ENCODE measurements at places on chromosomes 1 and 21.

- no peak for DNase-seq
Measured at GRCh38 chr1:170660281-170660713, 3.6 kb upstream of the PRRX1 start.

- no peak for DNase-seq
Measured at GRCh38 chr1:167775178-167775577, 53.4 kb downstream of the MPZL1 start.

DNA sequence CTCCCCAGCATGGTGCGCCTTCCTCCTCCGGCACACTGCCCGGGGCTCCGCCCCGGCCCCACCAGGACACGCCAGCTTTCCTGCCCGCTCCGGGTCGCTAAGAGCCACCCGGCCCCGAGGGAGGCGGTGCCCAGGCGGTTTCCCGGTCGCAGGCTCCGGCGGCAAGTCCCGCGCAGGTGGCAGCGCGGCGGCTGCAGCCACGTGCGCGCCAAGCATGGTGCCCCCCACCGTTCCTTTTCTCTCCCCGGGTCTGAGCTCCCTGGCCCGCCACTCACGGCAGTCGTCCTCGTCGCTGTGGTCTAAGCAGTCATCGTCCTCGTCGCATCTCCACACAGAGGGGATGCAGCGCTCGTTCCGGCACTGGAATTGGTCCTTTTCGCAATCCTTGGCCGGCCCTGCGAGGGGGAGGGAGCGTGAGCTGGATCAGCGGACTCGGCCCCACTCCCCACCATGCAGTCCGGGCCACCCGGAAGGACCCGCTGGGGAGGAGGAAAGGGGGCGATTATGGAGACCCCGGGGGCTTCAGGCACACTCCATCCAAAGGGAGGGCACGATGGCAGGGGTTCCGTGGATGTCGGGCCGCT, 1.2 kb downstream of the LRP8 start:
- no peak for DNase-seq

GRCh38 chr1:116904791-116905320, 4.9 kb upstream of the PTGFRN start:
- DNase-seq: no peak

GRCh38 chr1:9720785-9721605, 69.5 kb downstream of the PIK3CD start:
- DNase-seq: no peak

- DNase-seq: no peak
Measured at GRCh38 chr1:196451103-196451502, 157.1 kb downstream of the KCNT2 start.

DNA sequence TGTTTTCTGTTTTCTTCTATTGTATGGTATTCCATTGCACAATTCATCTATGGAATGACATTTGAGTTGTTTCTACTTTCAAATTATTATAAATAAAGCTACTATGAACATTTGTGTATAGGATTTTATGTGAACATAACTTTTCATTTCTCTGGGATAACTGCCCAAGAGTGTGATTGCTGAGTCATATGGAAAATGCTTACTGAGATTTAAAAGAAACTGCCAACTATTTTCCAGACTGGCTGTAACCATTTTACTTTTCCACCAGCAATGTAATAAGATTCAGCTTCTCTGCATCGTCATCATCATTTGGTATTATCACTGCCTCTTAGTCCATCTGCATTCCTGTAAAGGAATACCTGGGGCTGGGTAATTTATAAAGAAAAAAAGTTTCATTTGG, 779.6 kb upstream of the PRMT6 start:
- DNase-seq: no peak

- DNase-seq: no peak
Measured at GRCh38 chr1:12049616-12050015, 13.5 kb upstream of the TNFRSF8 start.

DNA sequence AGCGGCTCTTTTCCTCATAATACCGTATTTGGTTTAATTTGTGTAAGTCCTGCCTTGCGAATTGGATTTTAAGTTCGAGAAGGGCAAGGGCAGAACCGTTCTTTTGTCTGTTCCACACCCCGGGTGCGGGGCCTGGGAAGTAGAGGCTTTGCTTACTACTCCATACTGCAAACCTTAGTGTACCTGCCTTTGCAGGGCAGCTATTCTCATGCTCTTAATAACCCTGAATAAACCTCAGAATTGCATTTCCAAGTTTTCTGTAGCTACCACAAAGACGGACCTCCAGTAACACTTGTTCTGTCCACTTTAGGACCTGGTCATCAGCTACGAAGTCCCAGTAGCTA, 657 bp upstream of the HNRNPU start:
- no peak for DNase-seq

DNA sequence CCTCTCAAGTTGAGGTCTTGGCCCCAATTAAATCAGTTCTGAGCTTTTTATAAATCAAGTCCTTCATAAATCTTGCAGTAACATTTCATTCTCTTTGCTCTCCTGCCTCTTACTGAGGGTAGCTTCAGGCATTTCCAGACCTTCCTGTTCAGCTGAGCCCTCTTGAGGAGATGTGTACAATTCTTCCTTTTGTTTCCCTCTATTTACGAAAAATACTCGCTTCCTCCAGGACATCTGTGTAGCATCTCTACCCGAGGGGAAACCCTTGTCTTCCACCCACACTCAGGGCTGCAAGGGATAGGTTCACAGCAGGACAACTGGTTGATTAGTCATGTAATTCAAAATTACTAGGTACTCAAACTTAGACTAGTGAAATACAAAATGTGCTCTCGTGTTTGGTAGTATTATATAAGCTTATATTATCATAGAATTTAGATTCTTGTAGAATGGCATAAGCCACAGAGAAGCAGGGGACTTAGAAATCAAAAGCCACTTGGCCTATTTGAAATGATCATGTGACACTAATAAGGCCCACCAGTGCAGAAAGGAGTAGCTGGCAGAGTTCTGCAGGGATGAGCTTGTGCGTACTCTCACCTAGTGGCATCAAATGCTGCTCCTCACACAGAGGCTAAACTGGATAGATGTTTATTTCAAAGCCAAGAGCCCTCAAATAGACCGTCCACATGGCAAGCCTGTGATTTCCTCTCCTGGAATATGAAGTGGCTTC, 126.7 kb downstream of the GDAP2 start:
- no peak for DNase-seq

DNA sequence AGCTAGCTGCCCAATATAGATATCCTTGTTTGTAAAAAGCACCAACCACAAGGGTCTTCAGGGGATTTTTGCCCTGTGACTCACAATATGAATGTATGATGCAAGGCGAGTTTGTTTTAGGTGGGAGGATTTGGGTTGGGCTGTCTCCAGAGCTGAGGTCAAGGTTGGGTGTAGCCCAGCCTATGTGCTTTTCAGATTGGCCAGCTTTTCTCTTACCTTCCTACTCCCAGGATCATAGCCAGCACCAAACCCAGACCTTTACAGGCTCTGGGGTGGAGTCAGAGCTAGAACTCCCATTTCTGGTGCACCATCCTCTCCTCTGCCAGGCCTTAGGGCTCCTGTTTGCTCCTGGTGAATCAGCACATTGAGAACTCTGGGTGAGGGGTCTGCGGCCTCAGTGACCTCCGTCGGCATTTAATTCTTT, 55.6 kb upstream of the GCLM start:
- no peak for DNase-seq

GRCh38 chr21:44737706-44738354, 26.5 kb upstream of the TSPEAR start:
- DNase-seq: no peak

GRCh38 chr1:97599447-97599846, 321.4 kb downstream of the DPYD start:
- DNase-seq: no peak

GRCh38 chr1:106817575-106817974, 238.9 kb upstream of the PRMT6 start:
- DNase-seq: no peak

DNA sequence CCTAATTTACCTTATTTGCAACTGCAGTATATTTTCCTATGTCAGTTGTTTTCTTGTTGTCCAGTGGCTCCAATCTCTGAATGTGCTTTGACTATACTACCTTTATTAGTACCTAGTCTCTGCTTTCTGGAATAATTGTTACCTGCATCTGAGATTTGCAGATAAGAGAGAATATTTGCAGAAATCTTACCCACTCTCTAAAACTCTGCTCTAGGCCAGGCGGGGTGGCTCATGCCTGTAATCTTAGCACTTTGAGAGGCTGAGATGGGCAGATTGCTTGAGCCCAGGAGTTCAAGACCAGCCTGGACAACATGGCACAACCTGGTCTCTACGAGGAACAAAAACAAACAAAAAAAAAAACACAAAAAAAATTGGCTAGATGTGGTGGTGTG, 2.0 kb upstream of the SYDE2 start:
- no peak for DNase-seq

- no peak for DNase-seq
Measured at GRCh38 chr1:4261327-4261726, 361.3 kb upstream of the C1orf174 start.

- DNase-seq: no peak
Measured at GRCh38 chr21:38806942-38807284, 1.2 kb downstream of the ETS2 start.

- no peak for DNase-seq
Measured at GRCh38 chr1:25863486-25864262, 4.4 kb upstream of the AUNIP start.

DNA sequence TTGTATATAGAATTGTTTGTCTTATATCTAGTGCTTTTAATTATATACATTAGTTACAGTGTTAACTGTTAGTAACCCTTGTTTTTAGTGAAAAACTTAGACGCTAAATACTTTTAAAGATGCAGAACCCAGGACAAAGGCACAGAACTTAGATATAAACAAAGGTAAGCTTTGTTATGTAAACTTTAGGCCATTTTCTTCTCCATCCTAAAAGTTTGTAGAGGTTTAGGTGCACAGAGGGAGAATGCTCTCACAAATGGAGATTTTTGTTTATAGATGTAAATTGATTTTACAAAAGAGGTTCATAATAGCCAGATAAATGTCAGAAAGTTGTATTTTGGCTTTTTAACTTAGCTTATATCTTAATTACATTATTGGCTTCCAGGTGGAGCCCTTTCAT, 490.5 kb upstream of the LRRC7 start:
- no peak for DNase-seq

GRCh38 chr1:106620521-106620954, 435.9 kb upstream of the PRMT6 start:
- DNase-seq: no peak

DNA sequence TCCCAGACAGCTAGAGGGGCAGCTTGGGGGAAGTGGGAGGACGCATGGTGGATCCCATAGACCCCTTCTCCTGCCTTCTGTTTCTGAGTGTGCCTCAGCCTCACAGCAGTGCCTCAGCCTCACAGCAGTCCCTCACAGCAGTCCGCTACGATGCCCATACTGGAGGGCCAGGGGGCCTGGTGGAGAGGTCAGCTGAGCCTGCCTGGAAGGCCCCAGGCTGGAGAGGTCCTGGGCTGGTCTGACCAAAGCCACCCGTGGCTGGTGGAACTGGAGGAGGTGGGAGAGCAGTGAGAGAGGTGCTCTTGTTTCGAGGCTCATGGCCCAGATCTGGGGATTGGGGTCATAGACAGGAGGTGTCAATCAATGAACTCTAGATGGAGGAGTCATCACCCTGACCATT, 16.0 kb upstream of the RSPO1 start:
- no peak for DNase-seq

DNA sequence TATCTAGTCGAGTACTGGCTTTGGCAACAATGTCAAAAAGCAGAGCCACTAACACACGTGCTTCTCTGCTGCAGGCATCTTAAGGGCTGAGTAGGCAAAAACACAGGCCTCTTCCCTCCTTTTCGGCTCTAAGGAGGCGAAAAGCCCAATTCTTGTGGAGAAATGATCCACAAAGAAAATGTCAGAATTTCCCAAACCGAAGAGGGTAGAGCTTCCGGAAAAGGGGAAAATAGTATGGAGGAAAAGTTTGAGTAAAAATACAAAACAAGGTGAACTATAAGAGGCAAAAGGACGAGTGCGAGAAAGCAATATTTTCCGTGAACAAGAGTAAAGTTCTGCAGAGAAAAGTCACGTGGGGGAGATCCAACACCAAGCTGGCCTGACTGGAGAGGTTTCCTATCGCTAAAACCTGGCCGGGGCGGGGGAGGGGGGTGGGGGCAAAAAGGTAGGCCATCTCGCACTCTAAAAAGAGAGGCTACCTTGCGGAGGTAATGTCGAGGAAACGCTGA, 551 bp downstream of the ZRANB2 start:
- no peak for DNase-seq

DNA sequence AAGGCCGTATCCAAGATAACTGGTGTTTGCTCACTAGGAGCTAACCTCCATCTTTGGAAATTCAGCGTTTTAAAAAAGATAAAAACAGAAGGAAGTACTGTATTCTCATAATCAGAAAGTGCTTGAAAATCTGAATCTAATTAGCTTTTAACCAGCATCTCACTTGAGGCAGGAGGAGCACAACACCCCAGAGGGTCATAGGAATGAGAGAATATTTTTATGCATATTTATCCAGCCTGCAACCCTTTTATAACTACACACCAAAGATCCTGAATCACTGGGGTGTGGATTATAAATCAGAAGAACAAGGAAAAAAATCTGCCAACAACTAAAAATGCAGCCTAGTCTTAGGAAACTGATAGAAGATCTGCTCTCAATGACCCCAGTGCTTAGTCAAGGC, 68.0 kb upstream of the PTCH2 start:
- DNase-seq: no peak

GRCh38 chr1:53577761-53578100, 118.5 kb downstream of the DMRTB1 start:
- no peak for DNase-seq

- DNase-seq: no peak
Measured at GRCh38 chr1:6470132-6471085, 4.4 kb upstream of the TNFRSF25 start.

Data from activated T-helper 1 cell treated with Interleukin-2 at 50 U/mL for 16 hours (primary cell).